ENCODE measurements at places on chromosomes 7 and 10.
A peak's percentile ranks its signal among the peaks of the same experiment; 100 is the strongest.

DNA sequence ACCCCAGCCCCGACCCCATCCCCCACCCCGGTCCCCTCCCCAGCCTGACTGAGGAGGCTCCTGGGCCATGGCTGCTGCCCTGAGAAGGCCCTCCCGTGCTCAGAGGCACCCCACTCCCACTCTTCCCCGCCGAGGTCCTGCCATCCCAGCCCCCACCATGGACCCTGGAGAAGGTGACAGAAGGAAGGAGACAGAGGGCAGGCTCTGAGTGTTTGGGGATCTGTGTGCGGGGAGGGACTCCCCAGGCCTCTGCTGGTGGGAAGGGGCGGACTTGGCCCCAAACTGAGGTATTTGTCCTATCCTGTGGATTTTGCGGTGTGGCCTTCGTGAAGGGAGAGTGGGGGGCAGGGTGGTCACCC is 53.4 kb downstream of the PWWP2B start:
- no peak for DNase-seq

- no peak for DNase-seq
These were observed 154.0 kb downstream of the UBE2H start for GRCh38 chr7:129798616-129799349.

GRCh38 chr10:102281102-102281487 is 35.8 kb downstream of the GBF1 start:
- peak; percentile 16 for DNase-seq

DNA sequence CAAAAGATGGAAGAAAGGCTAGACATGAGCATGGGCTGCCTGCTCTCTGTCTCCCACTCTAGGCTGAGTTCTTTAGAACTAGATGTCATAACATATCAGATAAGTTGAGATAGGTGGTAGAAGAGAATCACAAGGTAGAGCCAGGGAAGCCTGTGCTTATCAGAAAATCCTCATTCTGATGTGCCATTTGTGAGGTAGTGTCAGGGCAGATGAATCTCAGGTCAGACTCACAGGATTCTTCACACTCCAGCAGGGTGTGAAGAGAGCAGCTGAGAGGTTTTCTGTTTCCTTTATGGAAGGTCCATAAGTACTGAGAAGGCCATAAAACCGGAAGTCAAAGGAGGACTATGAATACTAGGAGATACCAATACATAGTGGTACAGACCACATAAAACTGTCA is 132.9 kb downstream of the RNLS start:
- no peak for DNase-seq

DNA sequence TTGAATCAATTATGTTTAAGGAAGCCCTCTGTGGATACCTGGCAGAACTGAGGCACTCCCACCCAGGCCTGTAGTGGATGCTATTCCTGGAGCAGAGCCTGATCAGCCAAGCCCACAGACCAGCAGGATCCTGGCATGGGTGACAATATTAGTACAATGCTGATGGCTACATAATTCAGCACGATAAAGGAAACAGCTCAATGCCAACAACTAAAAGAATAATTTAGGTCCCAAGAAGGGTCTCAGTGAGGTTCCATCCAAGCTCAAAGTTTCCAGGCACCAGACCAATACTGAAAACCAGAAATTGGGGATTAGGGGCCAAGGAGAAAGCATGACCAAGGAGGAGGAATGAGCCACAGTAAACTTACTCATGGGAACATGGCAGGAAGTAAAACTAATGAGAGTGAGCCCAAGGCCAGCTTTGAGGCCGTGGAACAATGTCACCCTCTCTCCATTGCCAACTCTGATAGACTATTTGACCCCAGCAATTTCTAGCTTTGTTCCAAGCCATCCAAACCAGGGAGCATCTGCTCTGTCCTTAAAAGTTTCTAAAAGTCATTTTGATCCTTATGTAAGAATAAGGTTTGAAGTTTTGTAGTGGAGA is 1082.4 kb downstream of the KCNMA1 start:
- no peak for DNase-seq

- DNase-seq: no peak
These were observed 57.8 kb downstream of the GAD2 start for GRCh38 chr10:26274391-26274790.

DNA sequence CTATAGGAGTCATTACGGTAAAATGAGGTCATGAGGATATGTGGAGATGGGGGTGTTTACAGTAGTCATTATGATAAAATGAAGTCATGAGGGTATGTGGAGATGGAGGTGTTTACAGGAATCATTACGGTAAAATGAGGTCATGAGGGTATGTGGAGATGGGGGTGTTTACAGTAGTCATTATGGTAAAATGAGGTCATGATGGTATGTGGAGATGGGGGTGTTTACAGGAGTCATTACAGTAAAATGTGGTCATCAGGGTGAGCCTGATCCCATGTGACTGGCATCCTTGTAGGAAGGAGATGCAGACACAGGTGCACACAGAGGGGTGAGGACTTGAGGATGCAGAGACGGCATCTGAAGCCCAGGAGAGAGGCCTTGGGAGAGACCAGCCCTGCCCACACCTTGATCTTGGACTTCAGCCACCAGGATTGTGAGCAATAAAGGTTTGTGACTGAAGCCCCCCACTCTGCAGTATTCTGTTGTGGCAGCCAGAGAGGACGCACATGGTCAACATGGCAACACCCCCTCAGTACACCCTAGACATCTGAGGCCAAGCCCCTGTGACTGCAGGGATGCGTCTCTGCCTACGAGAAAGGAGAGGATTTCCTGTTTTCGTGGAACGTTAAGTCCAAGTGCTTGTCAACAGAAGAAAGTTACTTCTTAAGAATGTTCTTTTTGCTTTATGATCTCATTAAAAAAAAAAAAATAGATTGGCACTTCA is 544.4 kb downstream of the DNAJB6 start:
- no peak for DNase-seq

DNA sequence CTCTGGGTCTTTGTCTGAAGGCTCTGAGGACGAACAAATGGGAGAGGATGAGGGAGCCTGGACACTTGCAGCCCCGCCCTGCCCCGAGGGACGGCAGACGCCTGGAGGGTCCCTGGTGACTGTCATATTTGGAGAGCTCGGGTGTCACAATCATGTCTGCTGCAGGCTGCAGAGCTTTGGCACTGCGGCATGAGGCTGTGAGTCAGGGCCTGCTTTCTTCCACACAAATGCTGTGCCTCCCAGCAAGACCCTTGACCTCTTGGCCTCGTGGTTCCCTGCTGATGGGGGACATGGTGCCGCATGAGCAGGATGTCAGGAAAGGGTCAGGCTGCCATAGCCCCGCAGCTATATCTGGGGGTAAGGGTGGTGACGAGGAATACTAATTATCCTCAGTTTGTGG is 64.9 kb upstream of the PPIF start:
- no peak for DNase-seq

- DNase-seq: no peak
These were observed 4.1 kb downstream of the PRSS2 start for GRCh38 chr7:142774826-142775225.

GRCh38 chr7:97842772-97843345 is 29.3 kb downstream of the ASNS start:
- no peak for DNase-seq

DNA sequence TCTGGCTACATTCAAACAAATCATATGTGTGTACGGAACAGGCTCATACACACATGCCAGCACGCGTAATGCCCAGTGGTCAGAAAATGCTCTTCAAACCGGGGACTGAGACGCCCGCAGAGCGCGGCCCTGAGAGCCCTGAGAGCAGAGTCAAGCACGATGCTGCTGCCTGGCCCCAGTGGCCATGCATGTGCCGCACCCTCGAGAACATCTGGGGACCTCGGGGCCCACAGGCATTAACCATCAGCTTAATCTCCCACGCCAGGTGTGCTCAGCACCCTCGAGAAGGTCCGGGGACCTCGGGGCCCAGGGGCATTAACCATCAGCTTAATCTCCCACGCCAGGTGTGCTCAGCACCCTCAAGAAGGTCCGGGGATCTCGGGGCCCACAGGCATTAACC is 163.1 kb downstream of the PTPRN2 start:
- DNase-seq: no peak

- no peak for DNase-seq
These were observed 8.6 kb upstream of the MNX1 start for GRCh38 chr7:157018997-157019608.

DNA sequence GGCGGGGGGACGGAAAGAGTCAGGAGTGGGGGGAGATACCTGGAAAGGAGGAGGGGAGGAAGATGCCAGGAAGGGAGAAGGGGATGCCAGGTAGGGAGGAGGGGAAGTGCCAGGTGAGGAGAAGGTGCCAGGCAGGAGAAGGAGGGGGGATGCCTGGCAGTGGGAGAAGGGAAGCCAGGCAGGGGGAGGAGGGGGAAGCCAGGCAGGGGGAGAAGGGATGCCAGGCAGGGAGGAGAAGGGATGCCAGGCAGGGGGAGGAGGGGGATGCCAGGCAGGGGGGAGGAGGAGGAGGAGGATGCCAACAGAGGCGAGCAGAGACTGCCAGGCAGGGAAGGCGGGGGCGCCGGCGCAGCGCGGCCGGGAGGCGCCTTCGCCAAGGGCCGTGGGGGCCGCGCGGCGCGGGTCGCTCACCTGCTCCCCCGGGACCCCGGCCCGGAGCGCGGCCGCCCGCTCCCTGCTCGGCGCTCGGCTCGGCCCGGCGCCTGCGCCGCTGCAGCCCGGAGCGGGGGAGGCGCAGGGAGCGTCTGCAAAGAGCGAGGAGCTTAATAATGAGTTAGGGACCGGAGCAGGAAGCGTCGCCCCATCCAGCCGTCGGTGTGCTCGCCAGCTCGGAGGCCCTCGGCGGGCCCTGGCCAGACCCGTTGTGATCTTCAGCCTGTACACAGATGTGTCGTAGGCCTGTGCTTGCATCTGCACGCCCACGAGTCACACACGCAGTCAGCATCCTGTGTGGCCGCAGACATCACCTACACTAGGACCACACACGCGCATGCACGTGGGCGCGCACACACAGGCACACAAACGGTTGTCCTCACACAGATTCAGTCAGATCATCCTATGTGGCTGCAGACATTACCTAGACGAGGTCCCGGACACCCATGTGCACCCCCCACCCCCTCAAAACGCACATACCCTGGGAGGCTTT is 28.4 kb upstream of the SMARCD3 start:
- DNase-seq: no peak

GRCh38 chr10:784403-785088 is 95.1 kb upstream of the DIP2C start:
- peak; percentile 50 for DNase-seq

- DNase-seq: no peak
These were observed 42.5 kb downstream of the CDCA7L start for GRCh38 chr7:21903020-21903786.

- no peak for DNase-seq
These were observed 20.5 kb downstream of the ZNF438 start for GRCh38 chr10:31011017-31011664.

DNA sequence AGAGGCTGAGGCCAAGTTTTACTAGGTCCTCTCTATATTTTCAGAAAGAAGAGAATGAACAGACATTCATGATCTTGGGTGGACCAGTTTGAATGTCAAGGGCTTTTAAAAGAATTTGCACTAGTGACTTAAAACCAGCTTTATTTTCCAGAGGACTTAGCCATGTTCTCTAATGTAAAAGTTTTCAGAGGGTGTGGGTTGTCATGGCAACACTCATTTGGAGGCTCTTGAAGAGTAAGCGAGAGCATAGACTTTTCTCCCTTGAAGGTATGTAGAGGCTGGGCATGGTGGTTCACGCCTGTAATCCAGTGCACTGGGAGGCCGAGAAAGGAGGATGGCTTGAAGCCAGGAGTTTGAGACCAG is 61.1 kb downstream of the GATA3 start:
- no peak for DNase-seq

DNA sequence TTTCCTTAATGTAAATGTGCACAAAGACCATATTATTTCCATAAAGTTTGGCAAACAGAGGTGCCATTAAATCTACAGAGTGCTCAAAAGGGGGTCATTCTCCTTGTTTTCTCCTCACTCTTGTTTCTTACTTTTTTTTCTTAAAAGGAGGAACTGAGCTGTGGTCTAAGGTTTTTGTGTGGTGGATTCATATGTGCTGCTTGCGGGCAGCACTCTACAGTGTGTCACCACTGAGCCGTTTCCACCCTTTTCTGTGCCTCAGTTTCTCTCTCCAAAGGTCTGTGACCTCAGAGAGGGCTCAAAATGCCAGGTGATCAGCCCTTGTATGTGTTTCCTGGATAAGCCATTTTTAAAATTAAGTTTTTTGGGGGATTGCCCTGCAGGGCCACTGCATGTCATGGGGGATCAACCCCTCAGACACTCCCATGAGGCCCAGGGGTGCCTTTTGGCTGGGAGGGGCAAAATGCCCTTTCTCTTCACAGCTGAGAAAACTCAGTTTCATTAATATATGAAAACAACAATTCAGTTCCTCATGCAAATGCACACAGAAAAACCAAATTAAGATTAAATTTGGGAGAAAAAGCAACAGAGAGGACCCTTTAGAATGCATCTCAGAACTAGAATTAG is 56.9 kb upstream of the VOPP1 start:
- DNase-seq: no peak

DNA sequence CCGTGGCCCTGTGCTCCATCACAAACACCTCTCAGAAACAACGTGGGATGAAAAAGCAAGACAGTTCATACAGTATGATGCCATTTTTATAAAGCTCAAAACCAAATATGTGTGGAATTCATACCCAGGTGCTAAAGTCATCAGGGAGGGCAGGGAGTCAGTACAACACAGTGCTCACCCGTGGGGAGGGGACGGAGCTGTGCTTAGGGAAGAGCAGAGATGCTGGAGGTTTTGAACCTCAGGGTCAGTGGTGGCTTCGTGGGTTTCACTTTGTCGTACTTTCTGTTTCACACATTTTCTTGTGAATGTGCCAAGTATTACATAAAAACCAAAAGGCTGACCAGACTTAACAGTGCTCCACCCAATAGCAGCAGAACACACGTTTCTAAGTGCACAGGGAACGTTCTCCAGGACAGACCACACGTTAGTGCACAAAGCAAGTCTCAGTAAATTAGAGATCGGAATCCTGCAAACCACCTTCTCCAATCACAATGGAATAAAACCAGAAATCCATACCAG is 21.2 kb downstream of the ZMIZ2 start:
- no peak for DNase-seq

- DNase-seq: no peak
These were observed 274.2 kb downstream of the DOCK4 start for GRCh38 chr7:111931958-111932357.

DNA sequence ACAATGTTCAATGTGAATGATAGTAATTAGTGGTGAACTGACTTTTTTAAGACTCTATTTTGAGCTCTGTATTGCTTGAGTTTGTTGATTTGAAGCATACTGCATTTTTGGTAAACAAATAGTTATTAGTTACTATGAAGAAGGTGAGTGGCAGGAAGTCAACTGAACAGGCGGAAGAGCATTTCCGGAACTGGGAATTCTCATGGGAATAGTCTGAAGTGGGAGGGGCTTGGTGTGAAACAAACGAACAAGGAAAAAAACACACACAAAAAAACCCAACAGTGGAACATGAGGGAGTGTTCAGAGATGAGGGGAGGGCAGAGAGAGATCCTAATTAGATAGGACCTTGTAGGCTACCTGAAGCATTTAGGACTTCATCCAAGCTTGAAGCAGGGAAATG is 43.9 kb upstream of the C1QL3 start:
- DNase-seq: no peak

GRCh38 chr7:131409129-131409766 is 81.6 kb downstream of the MKLN1 start:
- no peak for DNase-seq

GRCh38 chr7:137873524-137873923 is 26.8 kb upstream of the DGKI start:
- no peak for DNase-seq

- no peak for DNase-seq
These were observed 2.8 kb downstream of the AP1S1 start for GRCh38 chr7:101156866-101157589.

GRCh38 chr10:43000021-43000411 is 76.9 kb upstream of the RET start:
- no peak for DNase-seq

- DNase-seq: no peak
These were observed 24.1 kb upstream of the HPS1 start for GRCh38 chr10:98470850-98471249.

- DNase-seq: peak; percentile 21
These were observed 22.7 kb downstream of the SLC35G1 start for GRCh38 chr10:93916257-93917063.
